Kidney tubule cell (primary cell): ENCODE measurements at places on chromosomes 7 and 10.
A peak's percentile ranks its signal among the peaks of the same experiment; 100 is the strongest.

- no peak for DNase-seq
These were observed 28.3 kb downstream of the TECTB start for GRCh38 chr10:112311481-112311880.

GRCh38 chr7:90391488-90391887, 11.8 kb upstream of the CLDN12 start:
- DNase-seq, result no peak

- no peak for DNase-seq
These were observed 4.3 kb downstream of the PGAM2 start for GRCh38 chr7:44060948-44061644.

GRCh38 chr7:132211971-132212370, 364.3 kb downstream of the PLXNA4 start:
- no peak for DNase-seq

DNA sequence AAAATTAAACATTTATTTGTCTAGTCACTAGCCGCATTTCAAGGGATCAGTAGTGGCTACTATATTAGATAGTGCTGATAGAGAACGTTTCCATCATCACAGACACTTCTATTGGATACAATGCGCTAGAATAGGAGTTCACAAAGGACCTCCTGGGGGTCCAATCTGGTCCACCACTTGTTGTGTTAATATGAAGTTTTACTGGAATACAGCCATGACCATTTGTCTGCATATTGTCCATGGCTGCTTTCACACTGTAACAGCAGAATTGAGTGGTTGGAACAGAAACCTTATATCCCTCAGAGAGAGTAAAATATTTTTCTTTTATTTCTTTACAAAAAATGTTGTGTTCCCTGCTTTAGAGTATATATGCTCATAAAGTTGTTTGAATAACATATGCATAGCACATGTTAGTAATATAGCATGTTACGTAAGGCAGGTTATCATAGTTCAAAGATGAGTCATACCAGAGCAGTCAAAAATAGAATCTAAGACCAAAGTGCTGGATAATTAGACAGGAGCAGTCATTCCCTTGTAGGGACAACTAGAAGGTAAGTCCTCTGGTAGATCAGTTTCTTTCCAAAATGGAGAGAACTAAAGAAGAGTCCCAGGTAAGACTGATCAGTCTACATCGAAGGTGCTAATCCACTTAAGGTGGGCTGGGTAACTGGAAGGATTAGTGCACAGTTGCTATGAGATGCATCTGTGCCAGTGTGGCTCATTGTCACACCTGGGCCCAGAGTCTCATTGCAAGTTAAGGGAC, 14.9 kb downstream of the BZW2 start:
- peak; percentile 47 for DNase-seq

GRCh38 chr7:81648716-81649115, 121.1 kb downstream of the HGF start:
- no peak for DNase-seq

DNA sequence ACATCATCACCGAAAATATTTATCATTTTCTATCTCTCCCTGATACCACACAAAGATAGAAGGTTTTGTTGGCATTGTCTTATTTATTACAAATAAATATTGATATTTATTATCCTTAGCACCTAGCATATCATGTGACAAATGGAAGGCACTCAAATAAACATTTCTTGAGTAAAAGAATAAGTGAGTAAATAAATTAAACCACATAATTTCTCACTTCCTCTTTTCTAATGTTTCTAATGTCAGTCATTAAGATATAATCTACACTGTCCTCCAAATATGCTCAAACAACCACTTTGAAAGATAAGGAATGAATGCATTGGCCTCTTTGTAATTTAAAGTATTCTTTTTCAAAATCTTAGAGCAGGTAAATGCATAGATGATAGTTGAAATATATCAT, 1027.8 kb upstream of the LRRTM3 start:
- DNase-seq, result no peak

- DNase-seq, result no peak
These were observed 76.1 kb upstream of the LRGUK start for GRCh38 chr7:134051020-134051419.

GRCh38 chr7:31938650-31939049, 131.6 kb downstream of the PDE1C start:
- peak; percentile 93 for DNase-seq

DNA sequence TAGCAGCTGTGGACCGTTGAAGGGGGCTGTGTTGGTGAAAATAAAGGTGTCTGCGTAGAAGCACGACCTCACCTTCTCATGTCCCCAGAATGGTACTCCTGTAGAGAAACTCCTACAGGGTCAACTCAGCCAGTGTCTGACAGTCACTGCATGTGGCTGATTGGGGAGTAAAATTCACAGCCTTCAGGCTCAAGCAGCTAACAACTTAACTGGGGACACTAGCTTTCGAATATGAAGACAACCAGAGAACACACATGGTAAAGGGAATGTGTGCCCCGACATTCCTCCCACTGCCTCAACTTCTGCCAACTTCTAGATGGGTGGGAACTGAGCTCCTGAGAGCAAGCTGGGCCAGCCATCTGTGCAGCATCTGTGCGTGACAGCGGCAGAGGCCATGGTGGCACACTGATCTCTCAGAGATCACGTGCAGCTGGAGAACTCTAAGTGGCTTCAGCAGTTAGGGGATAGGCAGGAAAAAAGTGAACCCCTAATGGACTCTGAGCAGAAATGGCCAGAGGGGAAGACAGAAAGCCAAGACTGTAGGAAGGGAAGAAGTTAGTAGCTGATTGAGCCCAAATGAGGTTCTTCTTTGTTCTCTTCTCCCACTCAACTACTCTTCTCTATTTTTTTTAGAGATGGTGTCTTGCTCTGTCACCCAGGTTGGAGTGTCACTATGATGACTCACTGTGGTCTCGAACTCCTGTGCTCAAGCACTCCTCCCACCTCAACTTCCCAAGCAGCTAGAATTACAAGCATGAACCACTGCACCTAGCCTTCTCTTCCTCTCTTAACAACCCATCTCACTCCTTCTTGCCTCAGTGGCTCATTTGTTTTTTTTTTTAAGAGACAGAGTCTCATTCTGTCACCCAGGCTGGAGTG, 280.8 kb downstream of the ZEB1 start:
- DNase-seq, result peak; percentile 25

GRCh38 chr10:114239117-114239993, at the start of gene VWA2:
TSS of gene VWA2 (plus strand) at chr10:114239254. CDS start at chr10:114248714, 9,460 bp downstream.
- DNase-seq, result peak; percentile 35

DNA sequence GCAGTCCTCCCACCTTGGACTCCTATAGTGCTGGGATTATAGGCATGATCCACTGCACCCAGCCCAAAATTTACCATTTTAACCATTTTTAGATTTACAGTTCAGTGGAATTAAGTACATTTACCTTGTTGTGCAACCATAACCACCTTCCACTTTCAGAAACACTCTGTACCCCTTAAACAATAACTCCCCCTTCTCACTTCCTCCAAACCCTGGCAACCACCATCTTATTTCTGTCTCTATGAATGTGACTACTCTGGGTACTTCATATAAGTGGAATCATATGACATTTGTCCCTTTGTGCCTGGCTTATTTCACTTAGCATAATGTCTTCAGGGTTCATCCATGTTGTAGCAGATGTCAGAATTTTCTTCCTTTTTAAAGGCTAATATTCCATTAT, 33.6 kb downstream of the SUFU start:
- DNase-seq, result no peak

DNA sequence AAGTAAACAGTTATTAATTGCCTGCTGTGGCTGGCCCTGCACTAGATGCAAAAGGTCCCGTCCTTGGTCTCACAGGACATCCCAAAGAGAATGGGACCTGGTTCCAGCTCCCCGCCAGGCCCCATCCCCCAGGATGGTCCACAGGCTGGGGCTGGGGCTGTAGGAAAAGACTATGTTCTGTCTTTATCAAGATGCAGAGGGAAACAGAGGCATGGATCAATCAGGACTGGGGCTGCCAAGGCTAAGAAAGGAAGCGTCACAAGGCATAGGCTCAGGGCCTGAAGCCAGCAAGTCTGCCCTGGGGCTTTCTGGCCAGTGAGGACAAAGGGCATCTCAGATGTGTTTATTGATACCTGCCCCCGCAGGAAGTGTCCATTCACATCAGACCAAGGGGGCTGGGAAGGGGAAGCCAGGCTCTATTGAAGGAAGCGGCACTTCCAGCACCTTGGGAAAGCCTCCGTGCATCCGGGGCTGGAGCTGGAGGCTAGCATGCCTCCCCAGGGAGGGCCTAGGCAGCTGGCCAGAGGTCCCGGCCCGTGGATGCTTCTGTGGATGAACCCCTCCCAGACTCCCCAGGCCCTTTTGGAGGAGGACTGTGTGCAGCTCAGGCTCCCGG, 5.8 kb downstream of the VSIR start:
- peak; percentile 41 for DNase-seq

DNA sequence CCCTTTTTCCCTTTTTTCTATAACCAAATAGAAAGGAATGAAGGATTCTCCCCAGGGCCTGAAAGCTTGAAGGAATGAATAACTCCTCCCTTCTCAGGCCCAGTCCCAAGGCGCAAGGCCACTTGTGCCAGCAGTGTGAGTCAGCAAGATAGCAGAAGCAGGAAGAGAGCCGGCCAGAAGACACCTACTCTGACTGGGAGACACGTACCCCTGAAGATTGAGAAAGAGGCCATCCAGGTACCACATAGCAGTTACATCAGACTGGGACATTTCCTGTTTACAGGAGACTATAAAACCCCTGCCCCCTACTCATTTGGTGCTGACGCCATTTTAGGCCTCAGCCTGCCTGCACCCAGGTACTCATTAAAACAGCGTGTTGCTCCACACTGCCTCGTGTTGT, 65.5 kb downstream of the LRRC17 start:
- DNase-seq, result peak; percentile 55

DNA sequence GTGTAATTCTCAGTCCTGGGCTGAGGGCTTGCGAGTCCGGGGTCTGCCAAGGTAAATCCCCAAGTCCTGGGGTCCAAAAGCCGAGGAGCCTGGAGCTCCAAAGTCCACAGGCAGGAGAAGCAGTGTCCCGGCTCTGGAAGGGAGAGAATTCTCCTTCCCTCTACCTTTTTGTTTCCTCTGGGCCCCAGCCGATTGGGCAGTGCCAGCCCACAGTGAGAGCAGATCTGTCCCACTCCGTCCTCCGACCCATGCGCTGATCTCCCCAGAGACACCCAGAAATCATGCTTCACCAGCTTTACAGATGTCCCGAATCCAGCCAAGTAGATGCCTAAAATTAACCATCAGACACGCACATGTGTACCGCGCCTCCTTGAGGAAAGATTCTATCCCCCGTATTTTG, 8.1 kb upstream of the VIPR2 start:
- no peak for DNase-seq

DNA sequence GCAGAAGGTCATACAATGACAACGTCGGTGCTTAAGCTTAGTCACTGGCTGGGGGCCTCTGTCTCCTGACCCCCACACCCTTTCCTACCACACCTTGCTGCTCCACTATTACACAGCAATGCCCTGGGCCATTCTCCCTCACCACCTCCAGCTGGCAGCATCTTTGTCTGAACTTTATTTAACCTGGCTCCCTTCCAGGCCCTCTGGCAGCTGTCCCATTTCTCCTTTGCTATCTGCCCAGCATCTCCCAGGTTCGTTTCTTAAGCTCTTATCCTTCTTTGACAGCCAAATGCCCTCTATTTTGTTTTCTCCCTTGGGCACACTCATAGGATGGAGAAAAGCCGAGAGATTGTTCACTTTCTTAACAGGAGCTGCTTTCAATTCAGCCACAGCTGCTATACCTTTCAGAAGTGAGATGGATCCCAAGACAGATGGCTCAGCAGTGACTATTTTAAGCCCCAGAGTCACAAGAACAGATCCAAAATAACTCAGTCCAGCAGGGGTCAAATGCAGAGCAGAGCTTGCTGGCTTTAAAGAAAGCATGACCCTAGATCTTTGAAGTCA, 1277.1 kb upstream of the AUTS2 start:
- DNase-seq, result peak; percentile 69

- no peak for DNase-seq
These were observed 11.5 kb upstream of the TES start for GRCh38 chr7:116198748-116199410.

DNA sequence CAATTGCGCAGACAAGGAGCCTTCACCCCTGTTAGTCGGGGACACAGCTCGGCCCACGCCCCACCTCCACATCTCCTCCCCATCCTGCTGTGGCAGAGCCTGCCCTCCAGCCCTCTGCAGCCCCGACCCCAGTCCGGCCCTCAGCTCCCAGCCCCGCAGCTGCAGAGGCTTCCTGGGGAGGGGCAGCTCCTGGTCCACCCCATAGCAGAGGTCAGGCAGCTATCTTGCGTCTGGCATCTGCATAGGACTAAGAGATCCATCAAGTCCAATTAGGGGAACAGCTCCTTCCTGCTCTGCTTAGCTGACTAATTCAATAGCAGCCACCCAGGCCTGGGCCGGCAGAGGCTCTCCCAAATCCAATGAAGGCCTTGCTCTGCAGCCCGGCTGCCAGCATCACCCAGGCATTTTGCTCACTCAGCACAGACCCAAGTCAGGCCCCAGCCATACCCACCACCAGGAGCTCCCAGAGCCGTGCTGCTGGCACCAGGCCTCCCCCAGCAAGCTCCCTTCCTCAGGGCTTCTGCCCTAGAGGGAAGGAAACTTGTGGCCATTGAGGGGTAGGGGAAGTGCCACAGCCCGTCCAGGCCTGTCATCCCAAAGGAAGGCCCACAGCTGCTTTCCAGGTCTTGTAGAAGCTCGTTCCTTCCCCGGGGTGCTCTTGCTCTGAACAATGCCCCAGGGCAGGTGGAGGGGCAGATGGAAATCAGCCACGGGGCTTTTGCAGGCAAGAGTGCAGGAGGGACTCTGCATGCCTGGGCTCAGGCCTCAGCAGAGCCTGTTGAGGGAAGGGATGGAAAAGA, 106.2 kb upstream of the RET start:
- DNase-seq, result no peak

DNA sequence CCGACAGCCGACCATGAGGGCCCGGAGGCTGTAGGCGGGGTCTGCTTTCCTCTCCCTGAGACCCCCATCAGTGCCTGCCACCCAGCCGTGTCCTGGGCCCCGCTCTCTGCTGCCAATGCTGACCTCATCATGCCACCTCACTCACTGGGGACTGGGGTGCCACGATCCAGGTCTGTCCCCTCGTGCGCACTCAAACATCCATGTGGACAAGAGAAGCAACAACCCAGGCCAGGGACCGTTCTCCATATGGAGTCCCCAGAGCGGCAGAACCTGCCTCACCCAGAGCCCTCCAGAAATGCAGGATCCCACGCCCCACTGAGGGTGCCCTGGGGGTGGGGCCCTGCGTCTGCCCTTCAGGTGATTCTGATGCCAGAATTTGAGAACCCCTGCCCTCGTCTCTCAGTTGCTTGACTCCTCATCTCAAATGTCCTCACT, 210.0 kb upstream of the PPP2R2D start:
- no peak for DNase-seq

- DNase-seq, result no peak
These were observed 14.1 kb upstream of the SLC29A3 start for GRCh38 chr10:71304914-71305313.

DNA sequence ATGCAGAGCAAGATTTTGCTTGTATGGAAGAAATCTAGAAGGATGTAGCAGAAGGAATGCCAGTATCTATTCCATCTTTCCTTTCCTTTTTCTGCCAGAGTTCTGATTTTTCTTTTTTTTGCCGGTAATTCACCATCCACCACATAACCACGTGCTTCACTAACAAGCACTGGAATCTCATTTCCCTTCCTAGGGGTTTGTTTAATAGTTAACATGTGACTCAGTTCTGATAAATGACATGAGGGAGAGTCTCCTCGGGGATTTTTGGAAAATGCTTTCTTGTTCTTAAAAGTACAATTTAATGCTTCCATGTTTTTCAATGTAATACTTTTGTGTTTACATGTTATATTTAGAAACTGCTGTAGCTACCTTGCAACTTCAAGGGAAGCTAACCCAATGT, 590.2 kb downstream of the SH2D4B start:
- peak; percentile 54 for DNase-seq

- DNase-seq, result no peak
These were observed 507 bp downstream of the STN1 start for GRCh38 chr10:103917302-103918052.
